ENCODE measurements at places on chromosomes 6 and 20.

- no peak for DNase-seq
Measured at GRCh38 chr6:157244175-157244574, 79.1 kb downstream of the TMEM242 start.

DNA sequence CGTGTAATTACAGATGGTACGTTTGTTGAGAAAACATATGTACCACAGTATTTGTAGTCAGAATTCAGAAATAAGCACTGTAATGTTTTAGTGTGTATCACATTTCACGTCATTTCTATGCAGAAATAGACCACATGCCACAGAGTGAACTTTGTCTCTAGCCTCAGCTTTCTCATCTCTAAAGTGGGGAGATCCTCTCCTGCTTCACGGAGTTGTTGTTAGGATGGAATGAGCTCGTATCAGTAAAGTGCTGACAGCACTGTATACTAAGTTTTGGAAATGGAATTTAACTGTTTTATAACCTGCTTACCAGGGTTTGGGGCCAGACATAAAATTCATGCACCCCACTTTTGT, 34.2 kb upstream of the PXDC1 start:
- DNase-seq, result no peak

DNA sequence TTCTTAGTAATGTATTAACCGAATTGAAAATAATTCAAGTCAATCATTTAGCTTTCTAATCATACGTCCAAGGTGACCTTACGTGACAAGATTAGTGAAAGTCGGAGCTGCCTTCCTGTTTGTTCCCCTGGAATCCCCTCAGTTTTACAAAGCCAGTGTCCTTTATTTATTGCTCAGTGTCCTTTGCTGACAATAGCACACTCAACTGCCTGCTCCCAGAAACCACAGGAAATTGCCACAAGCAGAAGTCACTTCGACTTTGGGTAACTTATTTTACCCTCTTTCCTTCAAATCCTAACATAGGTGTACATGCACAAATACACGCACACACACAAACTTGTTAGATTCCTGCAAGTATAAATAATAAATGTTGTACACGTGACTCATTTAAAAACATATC, 1167.7 kb upstream of the ADGRB3 start:
- DNase-seq, result no peak

DNA sequence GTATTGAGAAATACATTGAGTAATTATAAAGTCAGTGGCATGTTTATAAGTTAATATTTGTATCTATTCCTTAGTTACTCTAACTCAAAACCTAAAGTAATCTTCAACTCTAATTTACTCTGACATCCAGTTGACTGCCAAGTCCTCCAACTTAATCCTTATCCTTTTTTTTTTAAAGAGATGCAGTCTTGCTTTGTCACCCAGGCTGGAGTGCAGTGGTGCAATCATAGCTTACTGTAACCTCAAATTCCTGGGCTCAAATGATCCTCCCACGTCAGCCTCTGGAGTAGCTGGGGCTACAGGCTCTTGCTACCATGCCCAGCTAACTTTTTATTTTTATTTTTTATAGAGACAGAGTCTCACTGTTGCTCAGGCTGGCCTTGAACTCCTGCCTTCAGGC, 24.4 kb downstream of the PTPN1 start:
- DNase-seq, result no peak

DNA sequence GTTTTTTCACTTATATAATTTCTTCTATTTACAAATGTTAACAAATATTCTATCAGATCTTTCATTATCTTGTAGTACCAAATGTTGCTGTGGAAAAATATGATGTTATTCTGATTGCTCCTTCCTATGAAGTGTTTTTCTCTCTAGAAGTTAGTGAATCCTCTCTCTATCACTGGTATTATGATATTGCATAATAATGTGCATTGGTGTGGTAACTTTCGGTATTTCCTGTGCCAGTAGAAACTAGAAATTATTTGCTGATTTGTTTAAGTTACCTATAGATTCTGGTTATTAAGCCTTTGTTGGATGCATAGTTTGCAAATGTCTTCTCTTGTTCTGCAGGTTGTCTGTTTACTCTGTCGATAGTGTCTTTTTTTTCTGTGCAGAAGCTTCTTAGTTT, 342.5 kb downstream of the CENPW start:
- DNase-seq, result no peak

DNA sequence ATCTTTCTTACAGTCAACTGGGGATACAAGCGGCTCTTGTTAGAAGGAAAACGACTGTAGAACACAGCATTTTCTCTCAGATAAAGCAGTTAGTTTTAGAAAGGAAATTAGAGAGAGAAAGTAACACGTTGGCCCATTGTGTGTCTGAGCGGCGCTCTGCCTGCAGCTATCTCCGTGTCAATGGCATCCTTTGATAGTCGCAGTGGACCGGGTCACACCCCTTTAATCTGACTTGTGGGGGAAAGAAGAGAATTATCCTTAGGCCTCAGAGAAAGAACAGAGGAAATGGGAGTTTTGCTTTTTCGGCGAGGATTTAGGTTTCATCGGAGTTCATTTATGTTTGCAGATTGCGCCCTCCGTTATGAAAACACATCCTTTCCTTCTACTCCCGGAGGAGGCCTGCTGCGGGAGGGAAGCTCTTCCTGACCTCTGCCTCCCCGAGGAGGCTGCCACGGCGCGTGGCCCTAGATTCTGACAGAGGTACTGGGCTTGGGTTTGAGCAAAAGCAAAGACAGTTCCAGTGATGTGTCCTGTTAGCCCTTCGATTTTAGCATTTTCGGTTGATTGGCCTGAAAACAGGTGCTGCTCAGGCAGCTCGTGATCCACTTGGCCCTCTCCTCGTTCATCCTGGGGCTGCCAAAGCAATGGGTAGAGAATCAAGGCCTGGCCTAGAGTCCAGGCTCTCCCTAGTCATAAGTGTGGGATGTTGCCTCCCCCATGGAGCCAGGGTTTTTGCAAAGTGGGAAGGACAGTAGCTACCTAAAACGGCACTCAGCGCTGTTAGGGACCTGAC, 74.9 kb downstream of the ZDHHC14 start:
- no peak for DNase-seq

All from bone marrow (tissue), 2 donors.